Renal pelvis (tissue), 12 donors: ENCODE measurements at places on chromosomes 3 and 15. TPM values are rescaled to one million over a fixed set of nuclear protein-coding genes. Genes with fewer than 3 reads are reported as not detected.

The ACKR4 gene
- 1.3 TPM for polyA plus RNA-seq

The TUBGCP5 gene
- polyA plus RNA-seq, result 32.9 TPM

The SNTN gene
- polyA plus RNA-seq, result not detected

The SEC62 gene
- polyA plus RNA-seq, result 197 TPM

The C15orf62 gene
- 2.3 TPM for polyA plus RNA-seq

The GOLGA6A gene
- polyA plus RNA-seq, result not detected

The SLC35G2 gene
- polyA plus RNA-seq, result 3.4 TPM

The IGF2BP2 gene
- polyA plus RNA-seq, result 94.1 TPM

The PLA2G4E gene
- polyA plus RNA-seq, result not detected

The MAPKBP1 gene
- 19.2 TPM for polyA plus RNA-seq

The SERPINI1 gene
- polyA plus RNA-seq, result 48.2 TPM

The PLA2G4B gene
- polyA plus RNA-seq, result 16.4 TPM

The MST1R gene
- 1.4 TPM for polyA plus RNA-seq

The IDH2 gene
- polyA plus RNA-seq, result 224 TPM

The ECE2 gene
- not detected for polyA plus RNA-seq

The TM4SF18 gene
- polyA plus RNA-seq, result 28.8 TPM

The HDC gene
- polyA plus RNA-seq, result 0.71 TPM

The REC114 gene
- polyA plus RNA-seq, result 0.55 TPM

The FOXB1 gene
- 0.08 TPM for polyA plus RNA-seq
